ENCODE measurements at places on chromosomes 12 and 14. TPM values are rescaled to one million over a fixed set of nuclear protein-coding genes. Genes with fewer than 3 reads are reported as not detected.

- no peak for DNase-seq
Measured at GRCh38 chr14:39293629-39294028, 59.9 kb downstream of the MIA2 start.

- DNase-seq, result no peak
Measured at GRCh38 chr12:102958073-102958829, 777 bp downstream of the ASCL1 start.

- DNase-seq, result peak; percentile 62
Measured at GRCh38 chr12:10385166-10385613, 4.7 kb downstream of the KLRK1 start.

The GPR68 gene
- 2.3 TPM for total RNA-seq

The ASIC1 gene
- total RNA-seq, result 9.5 TPM

GRCh38 chr12:111111681-111112080 is 191.3 kb upstream of the MYL2 start:
- DNase-seq, result no peak

GRCh38 chr14:91884664-91885063 is 17.3 kb upstream of the TC2N start:
- DNase-seq, result no peak

GRCh38 chr14:26820138-26820537 is 222.3 kb upstream of the NOVA1 start:
- DNase-seq, result no peak

The P2RX2 gene
- not detected for total RNA-seq

DNA sequence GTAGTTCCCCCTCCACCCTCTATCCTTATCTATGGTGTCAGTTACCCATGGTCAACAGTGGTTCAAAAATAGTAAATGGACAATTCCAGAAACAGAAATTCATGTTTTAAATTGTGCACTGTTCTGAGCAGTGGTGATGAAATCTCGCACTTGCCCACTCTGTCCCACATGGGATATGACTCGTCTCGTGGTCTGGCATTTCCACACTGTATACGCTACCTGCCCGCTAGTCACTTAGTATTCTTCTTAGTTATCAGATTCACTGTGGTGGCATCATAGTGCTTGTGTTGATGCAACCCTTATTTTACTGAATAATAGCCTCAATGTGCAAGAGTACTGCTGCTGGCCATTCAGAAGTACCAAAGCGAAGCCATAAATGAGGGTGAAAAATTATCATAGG is 507.0 kb downstream of the SNAPC1 start:
- peak; percentile 56 for DNase-seq

- no peak for DNase-seq
Measured at GRCh38 chr14:77058117-77058516, 29.6 kb upstream of the IRF2BPL start.

- no peak for DNase-seq
Measured at GRCh38 chr12:56267443-56268071, 815 bp downstream of the COQ10A start.

The PPP4R4 gene
- 2.0 TPM for total RNA-seq

The ZBTB1 gene
- total RNA-seq, result 21.3 TPM

GRCh38 chr12:22325218-22325617 is 9.3 kb downstream of the ST8SIA1 start:
- DNase-seq, result no peak

The PRB2 gene
- total RNA-seq, result not detected

DNA sequence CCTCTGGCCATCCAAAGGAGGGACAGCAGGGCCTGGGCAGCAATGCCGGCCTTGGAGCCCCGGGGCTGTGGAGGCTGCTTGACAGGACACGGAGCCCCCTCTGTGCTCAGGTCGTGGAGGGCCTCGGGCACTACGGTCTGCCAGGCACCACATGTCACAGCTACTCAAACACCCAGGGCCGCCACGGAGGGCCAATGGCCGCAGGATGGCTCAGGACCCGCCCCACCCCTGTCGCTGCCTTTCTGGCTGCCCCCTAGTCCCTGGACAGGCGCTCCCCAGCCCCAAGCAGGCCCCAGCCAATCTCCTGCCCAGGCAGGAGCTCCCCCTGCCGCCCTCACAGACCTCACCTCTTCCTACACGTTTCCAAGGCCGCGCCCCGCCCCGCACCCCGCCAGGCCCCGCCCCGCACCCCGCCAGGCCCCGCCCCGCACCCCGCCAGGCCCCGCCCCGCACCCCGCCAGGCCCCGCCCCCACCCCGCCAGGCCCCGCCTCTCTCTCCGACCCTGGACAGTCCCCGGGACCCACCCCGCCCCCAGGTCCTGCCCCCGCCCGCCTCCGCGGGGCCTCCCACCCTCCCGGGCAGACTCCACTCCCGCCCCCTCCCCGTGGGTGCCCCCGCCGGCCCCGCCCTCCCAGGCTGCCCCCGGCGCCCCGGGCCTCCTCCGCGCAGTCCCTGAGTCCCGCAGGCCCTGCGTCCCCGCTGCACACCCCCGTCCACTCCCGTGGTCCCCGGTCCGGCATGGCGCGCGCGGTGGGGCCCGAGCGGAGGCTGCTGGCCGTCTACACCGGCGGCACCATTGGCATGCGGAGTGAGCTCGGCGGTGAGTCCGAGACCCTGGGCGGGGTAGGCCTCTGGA is at the start of gene ASPG:
Gene ASPG, plus strand, starts transcription at position 669 of the 857 bp plus-strand sequence. Its CDS starts 71 bp downstream, at position 740.
- no peak for DNase-seq

The RNASE11 gene
- total RNA-seq, result not detected

GRCh38 chr12:55746913-55747231 is 4.0 kb downstream of the GDF11 start:
- no peak for DNase-seq

GRCh38 chr12:78028426-78028825 is 197.7 kb downstream of the NAV3 start:
- no peak for DNase-seq

DNA sequence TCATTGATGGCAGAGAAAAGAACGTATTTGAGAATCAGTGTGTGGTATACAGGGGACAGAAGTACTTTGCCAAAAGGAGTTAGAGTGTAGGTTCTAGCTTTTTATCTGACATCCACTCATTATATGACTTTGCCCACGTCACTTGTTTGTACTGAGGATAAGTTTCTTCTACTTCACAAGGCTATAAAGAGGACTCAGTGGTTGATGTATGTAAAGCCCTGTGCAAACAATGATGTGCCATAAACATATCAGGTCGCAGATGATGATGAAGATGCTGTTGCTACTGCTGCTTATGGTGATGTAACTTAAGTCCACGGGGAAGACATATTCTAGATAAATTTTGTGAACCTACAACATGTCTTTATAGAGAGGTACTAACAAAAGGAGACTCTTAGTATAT is 66.3 kb downstream of the TRHDE start:
- DNase-seq, result no peak

DNA sequence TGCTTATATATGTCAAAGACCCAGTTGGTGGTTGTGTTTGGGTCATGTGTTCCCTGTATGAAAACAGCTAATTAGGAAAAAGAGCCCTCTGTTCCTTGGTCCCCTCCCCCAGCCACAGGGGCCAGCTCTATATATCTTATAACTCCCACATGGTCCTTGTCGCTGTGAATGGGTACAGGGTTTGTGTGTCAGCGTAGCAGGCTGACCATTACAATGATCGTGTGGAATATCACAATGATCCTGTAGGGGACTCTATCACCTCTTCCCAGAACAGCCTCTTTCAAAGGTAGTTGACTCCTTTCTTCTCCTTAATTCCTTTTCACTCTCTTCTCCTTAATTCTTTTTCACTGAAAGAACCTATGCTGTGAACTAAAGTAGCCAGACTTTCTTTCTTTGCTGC is 51.6 kb upstream of the RIC8B start:
- no peak for DNase-seq

The JPH4 gene
- 32.5 TPM for total RNA-seq

- no peak for DNase-seq
Measured at GRCh38 chr12:30977124-30977523, 50.6 kb downstream of the TSPAN11 start.

DNA sequence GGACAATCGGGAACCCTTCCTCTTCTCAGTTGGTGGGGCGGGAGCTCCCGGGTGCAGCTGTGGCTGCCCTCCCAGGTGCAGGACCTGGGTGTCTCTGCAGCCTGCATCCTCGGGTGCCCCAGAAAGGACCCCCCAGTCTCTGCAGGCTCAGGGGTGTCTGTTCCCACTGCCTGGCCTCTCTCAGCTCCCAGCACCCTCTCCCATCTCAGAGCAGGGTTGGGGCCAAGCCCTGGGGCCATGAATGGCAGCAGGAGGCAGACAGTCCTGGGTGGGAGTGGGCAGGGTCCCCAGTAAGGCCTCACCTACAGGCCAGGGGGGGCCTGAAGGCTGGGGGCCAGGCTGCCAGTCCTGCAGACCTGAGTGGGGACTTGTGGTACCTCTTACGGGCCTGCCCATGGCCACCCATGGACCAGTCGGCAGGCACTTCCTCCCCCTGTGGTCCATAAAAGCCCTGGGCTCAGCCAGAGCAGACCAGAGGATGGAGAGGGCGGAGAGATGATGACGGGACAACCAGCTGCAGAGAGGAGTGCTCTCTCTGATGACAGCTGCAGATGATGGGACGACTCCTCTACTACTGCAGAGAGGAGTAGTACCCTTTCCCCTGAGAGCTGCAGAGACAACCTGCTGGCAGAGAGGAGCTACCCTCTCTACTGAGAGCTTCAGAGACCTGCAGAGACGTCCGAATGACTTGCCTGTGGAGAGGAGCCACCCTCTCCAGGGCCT is 26.6 kb downstream of the TCHP start:
- DNase-seq, result no peak

- DNase-seq, result no peak
Measured at GRCh38 chr12:34030591-34030990, 8.3 kb downstream of the ALG10 start.

GRCh38 chr12:94987801-94988200 is 15.7 kb downstream of the NDUFA12 start:
- DNase-seq, result peak; percentile 48

- DNase-seq, result no peak
Measured at GRCh38 chr14:61872452-61872851, 110.2 kb downstream of the SNAPC1 start.

DNA sequence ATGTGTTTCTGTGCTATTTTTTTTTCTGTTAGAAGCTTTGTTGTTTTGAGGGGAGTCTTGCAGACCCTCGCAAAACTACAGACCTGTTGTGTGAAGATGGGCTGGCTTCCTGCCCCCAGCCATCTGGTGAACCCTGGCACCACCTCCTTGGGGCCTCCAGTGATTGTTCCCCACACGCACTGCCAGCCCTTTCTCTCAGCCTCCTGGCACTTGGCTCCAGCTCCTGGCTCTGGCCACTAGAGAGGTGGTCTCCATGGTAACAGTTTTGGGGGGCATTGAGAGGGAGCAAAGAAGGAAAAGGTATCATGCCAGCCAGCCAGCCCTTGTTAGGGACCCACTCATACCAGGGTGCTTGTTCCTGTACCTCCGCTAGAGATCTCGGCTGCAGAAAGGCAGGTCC is 176.4 kb upstream of the RPH3A start:
- no peak for DNase-seq

The LRRC43 gene
- total RNA-seq, result not detected

DNA sequence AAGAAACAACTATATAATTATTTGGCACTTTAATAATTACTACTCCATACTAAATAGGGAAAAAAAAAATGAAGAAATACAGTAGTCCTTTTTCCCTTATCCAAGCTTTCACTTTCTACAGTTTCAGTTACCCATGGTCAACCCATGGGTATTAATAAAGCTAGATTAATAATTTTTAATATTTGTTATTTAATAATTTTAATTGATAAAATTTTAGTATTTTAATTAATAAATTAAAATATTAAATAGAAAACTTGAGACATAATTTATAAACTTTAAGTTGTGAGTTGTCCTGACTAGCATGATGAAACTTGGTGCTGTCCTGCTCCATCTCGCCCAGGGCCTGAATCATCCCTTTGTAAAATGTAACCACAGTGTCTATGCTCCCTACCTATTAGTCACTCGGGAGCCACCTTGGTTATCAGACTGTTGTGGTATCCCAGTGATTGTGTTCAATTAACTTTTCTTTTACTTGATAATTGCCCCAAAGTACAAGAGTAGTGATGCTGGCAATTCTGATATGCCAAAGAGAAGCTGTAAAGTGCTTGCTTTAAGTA is 71.8 kb downstream of the PAWR start:
- DNase-seq, result peak; percentile 73

GRCh38 chr12:121788176-121788818 is 5.2 kb downstream of the RHOF start:
- DNase-seq, result no peak

The KIF21A gene
- 18.1 TPM for total RNA-seq

The DTX3 gene
- total RNA-seq, result 11.3 TPM

DNA sequence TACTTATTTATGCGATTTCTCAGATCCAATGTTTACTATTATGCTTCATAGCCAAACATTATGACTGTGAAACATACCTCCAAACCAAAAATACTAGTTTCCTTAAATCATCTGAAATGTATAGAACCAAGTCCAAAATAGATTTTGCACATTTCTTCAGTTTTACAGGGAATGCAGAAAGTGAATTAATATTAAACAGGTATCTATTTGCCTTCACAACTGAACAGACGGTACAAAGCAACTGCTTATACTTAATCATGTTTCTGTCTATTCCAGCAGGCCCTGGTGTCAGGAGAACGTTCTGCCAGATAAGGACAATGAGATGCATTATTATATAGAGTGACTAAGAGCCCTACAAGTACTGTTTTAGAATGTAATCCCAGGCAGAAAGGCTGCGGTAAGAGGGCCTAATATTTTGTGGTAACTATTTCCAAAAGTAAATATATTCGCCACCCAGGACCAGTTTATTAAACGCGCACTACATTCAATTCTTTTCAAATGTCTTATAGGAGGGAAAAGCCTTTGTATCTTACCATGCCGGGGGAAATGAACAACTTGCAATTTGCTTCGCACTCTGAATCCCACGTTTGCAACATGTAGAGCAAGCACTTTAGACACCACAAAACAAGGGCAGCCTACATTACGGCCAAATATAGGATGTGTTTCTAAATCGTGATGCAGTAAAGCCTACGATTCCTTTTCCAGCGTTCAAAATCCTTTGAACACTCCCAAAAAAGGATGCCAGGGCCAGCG is 1.5 kb downstream of the CORO1C start:
- peak; percentile 76 for DNase-seq

DNA sequence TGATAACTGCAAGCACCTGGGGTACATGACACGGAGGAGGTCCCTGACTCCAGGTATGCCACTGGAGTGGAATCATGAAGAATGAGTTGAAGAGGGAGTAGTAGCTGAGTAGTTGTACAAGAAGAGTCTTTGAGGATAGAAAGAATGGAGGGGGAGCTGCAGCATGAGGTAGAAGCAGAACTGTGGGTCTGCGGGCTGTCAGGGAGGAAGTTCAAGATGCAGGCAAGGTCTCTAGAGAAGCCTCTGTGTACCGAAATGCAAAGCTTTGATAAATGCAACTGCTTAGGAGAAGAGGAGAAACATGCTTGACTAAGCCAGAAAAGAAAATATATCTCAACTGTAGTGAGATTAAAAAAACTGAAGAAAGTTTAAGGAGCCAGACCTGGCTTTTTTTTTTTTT is 91.5 kb downstream of the CPNE8 start:
- no peak for DNase-seq

The TMTC3 gene
- 17.9 TPM for total RNA-seq

GRCh38 chr14:94787655-94788054 is 17.7 kb upstream of the GSC start:
- no peak for DNase-seq

GRCh38 chr14:71107921-71108320 is 200.7 kb downstream of the PCNX1 start:
- DNase-seq, result no peak

GRCh38 chr12:1806301-1807086 is 13.9 kb upstream of the LRTM2 start:
- no peak for DNase-seq

Data from HT1080 (cell line).